ENCODE measurements at places on chromosomes 7 and 10.

- DNase-seq, result no peak
Measured at GRCh38 chr10:69043931-69044531, 43.9 kb upstream of the SRGN start.

DNA sequence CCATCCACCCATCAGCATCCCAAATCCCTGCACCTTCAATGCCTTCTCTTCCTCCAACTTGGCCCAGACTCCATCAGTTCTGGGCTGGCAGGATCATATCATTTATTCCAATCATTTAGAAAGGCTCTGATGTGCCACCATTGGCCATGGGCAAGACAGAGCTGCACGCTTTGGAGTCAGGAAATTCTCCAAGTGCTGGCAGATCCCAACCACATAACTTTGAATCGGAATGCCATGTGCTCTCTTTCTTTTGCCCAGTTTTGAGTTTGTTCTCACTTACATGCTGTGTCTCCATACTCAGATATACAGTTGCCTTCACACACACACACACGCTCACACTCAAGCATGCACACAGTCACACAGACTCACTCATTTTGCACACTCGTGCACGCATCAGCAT lies 85.7 kb upstream of the GHITM start:
- no peak for DNase-seq

DNA sequence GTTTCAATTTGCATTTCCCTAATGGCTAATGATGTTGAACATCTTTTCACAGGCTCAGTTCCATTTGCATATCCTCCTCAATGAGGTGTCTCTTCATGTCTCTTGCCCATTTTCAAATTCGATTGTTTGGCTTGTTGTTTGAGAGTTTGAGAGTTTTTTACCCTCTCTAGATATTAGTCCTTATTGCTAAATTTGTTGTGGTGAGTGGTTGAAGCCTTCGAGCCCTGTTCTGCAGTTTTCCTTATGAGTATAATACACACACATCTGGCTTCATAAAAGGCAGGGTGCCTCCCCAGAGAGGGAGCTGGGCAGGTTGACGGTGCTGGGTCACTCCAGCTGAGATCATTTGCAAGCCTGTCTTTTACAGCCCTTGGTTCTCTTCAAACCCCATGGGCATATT lies 65.1 kb downstream of the RGS10 start:
- DNase-seq, result no peak

GRCh38 chr10:92657024-92657423 lies 32.7 kb upstream of the HHEX start:
- peak; percentile 49 for DNase-seq

DNA sequence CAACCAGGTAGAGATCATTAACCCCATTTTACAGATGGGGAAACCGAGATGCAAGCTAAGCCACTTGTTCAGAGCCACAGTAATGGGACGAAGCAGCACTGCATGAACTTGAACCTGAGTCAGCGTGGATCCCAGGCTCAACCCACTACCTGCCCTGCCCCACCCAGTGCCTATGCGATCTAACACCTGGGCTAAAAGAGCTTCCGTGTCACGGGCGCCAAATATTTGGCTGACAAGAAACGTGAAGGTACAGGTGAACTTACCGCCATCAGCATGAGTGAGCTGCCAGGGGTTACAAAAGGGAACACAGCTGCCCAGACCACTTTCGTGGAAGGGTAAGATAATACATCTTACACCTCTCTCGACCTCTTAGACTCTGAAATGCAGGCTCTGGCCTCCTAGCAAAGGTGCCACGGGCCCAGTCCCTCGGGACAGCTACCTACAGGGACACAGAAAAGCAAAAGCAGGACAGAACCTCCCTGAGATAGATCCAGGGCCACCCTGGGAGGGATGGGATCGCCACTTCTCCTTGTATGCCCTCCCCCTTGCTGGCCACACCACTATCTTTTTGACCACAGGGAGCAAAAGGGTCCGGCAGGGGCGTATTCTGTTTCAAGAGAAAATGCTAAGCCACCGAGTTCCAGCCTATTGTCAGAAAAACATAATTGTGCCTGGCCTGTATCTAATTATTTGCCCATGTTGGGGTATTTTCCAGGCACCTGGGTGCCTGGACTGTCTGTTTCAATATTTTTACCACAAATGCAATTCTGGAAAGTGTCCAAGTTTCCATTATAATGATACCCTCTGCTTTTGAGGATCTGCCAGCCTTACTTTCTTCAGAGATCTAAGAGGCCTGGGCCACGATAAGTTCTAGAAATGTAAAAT lies 6.4 kb downstream of the CHST15 start:
- no peak for DNase-seq

- DNase-seq, result no peak
Measured at GRCh38 chr7:133940368-133940767, 186.8 kb upstream of the LRGUK start.

DNA sequence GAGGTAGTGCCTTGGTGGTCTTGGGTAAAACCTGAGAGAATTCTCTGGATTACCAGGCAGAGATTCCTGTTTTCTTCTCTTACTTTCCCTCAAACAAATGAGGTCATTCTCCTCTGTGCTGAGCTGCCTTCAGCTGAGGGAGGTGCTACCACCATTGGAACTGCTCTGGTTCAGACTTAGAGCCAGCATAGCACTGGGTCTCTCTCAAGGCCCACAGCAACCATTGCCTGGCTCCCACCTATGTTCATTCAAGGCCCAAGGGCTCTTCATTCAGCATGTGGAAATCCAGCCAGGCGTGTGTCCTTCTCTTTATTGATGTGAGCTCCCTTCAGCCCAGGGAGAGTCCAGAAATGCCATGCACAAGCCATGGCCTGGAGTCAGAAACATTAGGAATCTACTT lies 261.1 kb downstream of the NRG3 start:
- DNase-seq, result no peak

DNA sequence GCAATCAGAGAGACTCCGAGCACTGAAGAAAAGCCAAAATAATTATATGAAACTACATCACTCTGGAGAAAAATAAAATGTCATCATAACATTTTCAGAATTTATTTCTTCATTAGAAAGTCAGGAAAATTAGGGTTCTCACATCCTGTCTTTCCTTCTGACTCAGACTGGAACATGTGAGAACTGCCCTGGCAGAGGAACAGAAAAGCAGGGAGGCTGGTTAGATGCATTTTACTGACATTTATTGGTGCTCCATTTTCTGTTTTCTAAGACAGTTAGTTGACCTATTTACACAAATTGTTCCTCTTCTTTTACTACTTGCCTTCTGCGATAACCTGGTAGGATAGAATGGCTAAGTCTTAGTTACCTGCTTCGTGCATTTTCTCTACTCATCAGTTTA lies 58.6 kb upstream of the ANK3 start:
- DNase-seq, result no peak

GRCh38 chr10:131897297-131897899 lies 3.4 kb upstream of the PPP2R2D start:
- no peak for DNase-seq

- DNase-seq, result no peak
Measured at GRCh38 chr10:84243759-84244158, 1.1 kb upstream of the RGR start.

- no peak for DNase-seq
Measured at GRCh38 chr10:111142092-111142768, 65.4 kb downstream of the ADRA2A start.

DNA sequence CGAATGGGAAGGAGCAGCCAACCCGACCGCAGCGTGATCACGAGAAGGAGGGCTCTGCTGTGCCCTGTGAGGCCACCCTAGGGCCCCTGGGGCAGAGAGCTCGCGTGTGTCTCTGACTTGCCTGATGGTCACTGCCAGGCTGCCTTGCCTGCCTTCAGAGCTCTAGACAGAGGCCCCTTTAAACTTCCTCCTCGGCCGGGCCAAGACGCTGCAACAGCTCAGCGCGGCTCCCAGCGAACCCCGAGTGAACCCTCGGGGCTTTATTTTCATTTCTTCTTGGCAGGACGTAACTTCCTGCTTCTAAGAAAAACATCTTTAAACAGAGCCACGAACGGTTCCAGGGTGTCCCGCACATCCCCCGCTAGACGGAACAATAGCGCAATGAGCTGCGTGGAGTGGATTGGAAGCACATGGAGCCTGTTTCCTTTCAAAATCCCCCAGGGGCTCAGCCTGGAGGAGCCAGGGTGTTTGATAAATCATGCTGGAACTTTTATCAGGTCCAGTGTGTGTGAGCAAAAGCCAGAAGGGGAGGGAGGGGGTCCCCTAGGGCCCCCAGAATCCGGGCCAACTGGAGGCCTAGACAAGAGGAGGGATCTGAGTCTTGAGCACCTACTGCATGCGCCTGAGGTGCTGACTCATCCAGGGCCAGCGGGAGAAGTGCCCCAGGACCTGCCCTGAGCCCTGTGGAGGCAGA lies 134.1 kb upstream of the GDF10 start:
- no peak for DNase-seq

- no peak for DNase-seq
Measured at GRCh38 chr10:11167233-11167966, 149.7 kb downstream of the CELF2 start.

GRCh38 chr10:48612236-48612943 lies 7.5 kb upstream of the ARHGAP22 start:
- DNase-seq, result no peak

- no peak for DNase-seq
Measured at GRCh38 chr7:88437132-88437531, 130.4 kb upstream of the STEAP4 start.

All from mesenchymal stem cell (in vitro differentiated cells and primary cell).